Vagina (tissue), 2 donors: ENCODE measurements at places on chromosomes 5 and 9.

GRCh38 chr9:130191749-130192120 is 19.5 kb downstream of the NCS1 start:
- no peak for DNase-seq

DNA sequence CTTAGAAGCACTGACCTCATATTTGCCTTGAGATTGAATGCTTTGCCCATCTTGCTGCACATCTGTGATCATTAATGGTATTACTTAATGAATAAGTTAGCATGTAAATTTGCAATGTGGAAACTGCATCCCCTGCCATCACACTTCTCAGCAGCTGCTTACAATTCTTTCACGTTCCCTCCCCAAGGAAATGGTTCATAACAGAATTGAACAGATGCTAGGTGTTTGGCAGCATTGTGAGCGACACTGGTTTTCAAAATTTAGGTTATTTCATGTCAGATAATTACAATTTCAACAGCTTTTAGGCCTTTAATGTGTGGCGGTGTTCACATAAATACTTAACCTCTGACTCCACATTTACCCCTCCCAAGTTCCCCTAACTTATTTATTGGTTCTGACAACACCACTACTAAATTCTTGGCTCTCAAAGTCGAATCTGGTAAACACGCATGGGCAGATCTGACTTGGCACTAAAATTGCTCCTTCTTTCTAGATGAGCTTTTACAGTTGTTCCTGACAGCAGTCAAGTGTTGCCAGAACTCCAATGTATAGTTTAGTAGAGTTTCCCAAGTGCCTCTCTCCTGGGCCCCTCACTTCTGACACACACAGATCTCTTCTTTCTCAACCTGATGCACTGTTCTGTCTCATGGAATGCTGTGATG is 46.8 kb downstream of the SLC1A3 start:
- no peak for DNase-seq

- DNase-seq, result no peak
Observed at GRCh38 chr5:173706700-173707099, 90.2 kb upstream of the BOD1 start.

- DNase-seq, result no peak
Observed at GRCh38 chr9:117596678-117597077, 107.5 kb upstream of the TLR4 start.

- DNase-seq, result no peak
Observed at GRCh38 chr5:10668697-10669096, 92.3 kb downstream of the DAP start.

GRCh38 chr5:68369457-68370125 is 154.0 kb downstream of the PIK3R1 start:
- DNase-seq, result no peak

DNA sequence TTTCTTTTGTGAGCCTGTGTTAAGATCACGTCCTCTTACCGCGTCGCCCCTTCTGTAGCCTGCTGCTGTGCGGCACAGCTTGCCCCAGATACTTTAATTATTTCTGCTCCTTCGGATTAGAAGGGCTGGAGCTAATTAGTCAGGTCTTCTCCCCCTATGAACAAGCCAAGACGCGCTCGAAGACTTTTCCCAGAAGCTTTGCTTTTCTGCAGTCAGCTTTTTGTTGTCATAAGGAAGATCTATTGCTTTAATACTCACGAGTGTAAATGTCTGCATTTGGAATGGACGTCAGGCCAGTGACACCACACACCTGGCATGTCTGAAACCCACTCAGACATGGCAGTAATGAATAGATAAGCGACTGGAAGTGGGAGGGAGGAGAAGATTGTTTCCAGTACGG is 37.0 kb downstream of the PRUNE2 start:
- no peak for DNase-seq

DNA sequence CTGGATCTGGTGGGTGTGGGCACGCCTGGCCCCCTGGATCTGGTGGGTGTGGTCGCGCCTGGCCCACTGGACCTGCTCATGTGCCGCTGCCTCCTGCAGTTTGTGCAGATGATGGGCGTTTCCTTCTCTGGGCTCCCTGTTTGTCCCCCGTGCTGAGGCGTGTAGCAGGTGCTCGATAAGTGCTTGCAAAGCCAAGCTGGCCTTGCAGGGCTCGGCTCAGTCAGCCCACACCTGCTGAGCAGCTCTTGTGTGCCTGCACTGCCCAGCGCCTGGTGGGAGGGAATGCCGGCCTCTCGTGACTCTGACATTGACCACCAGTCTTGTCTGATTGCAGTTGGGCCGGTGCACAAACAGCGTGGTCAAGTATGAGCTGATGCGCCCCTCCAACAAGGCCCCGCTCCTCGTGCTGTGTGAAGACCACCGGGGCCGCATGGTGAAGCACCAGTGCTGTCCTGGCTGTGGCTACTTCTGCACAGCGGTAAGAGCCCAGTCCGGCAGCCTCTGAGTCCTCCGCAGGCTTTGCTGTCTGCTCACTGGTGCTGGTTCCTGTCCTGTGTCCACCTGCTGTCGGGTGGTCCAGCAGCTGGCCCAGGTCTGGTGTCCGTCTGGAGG is 102.7 kb upstream of the CACNA1B start:
- no peak for DNase-seq

DNA sequence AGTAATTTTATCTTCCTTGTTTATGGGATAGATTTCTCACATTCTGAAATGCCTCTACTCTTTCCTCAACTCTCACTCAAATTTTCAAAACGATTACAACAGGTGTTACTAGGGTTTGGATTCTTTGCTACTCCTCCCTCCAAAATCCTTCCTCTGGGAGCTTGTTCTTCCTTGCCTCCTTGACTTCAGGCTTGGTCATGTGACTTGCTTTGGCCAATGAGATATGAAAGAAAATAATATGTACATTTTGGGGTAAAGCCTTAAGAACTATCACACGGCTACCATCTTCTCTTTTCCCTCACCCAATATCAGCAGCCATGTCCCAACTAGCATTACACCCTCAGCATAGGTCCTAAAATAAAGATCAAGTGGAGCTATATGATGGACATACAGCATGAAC is 28.8 kb upstream of the SLC1A1 start:
- DNase-seq, result no peak

GRCh38 chr9:82781921-82782392 is 281.0 kb downstream of the RASEF start:
- no peak for DNase-seq

DNA sequence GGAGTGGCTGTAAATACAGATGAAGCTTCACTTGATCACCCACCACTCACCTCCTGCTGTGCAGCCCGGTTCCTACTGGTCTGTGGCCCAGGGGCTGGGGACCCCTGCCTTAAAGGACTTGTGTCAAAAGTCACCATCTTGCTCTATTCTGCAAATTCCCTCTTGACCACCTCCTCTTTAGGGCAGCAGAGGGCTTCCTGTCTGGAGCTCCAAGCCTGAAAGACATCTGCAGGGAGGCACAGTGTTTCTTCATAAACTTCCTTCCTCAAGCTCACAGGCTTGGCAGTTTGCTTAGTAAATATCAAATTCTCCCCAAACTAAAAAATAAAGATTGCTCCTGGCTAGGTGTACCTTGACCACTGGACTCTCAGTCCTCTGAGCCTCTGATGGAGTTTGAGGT is 104.4 kb downstream of the FRMD3 start:
- no peak for DNase-seq

GRCh38 chr5:27706832-27707231 is 668.4 kb upstream of the CDH9 start:
- DNase-seq, result no peak

- DNase-seq, result no peak
Observed at GRCh38 chr9:111037356-111037707, 938 bp downstream of the LPAR1 start.

DNA sequence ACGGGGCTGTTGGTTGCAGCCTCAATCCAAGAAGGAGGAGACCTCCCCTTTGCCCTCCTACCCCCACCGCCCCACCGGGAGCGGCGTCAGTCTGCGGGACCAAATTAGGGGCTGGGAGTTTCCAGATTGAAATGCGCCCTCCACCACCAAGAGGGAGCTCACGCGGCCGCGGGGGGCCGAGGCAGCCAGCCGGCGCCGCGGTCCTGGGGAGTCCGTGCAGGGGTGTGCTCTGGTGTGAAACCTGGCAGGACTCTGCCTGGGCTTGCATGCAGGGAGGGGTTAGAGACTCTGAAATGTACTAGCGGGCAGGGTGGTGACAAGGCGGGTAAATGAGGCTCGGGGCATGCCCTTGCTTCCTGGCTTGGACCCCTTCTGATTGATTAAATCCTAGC is 989 bp upstream of the FBN2 start:
- no peak for DNase-seq

DNA sequence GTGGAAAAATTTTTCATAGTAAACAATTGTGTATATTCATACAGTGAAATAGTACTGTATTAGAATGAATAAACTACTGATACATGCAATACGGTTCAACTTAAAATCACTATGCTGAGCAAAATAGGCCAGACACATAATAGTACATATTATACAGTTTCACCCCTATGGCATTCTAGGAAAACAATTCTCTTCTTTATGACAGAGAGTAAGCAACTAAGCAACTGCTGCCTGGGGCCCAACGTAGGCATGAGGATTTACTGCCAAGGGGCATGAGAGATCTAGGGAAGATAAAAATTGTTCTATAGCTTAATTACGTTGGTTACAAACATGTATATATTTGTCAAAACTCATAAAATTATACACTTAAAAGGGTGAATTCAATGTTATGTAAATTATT is 180.2 kb downstream of the DRD1 start:
- DNase-seq, result no peak

DNA sequence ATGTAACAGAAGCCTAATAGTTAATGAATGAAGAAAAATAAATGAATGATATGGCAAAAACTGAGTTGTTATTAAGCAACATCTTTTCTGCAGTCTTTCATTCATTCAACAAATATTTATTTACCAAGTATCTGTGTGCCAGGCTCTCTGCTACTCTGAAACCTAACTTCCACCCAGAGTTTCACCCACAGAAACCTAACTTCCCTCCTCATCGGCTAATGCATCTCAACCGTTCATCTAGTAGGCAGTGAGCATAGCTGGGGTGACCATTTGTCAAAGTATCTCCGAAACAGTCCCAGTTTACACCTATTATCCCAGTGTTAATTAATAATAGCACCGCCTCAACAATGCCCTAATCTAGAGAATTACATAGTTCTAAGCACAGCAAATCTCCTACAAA is 1.5 kb downstream of the TTC39B start:
- no peak for DNase-seq

DNA sequence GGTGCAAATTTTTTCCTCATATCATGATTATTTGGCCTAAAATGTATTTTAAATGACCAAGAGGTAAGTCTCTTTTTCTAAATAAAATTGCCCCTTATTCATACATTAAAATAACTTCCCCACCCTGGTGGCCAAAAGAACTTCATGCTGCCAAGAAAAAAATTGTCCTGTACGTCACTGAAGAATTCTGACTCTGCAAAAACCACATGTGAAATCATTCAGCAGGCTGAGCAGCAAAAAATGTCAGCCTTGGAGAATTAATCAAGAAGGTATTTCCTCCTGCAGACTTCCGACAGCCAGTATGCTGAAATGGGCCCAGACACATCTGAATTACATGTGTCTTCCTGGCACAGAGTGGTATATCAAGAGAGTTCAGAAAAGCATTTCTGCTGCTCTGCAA is 94.6 kb upstream of the HMHB1 start:
- DNase-seq, result no peak

DNA sequence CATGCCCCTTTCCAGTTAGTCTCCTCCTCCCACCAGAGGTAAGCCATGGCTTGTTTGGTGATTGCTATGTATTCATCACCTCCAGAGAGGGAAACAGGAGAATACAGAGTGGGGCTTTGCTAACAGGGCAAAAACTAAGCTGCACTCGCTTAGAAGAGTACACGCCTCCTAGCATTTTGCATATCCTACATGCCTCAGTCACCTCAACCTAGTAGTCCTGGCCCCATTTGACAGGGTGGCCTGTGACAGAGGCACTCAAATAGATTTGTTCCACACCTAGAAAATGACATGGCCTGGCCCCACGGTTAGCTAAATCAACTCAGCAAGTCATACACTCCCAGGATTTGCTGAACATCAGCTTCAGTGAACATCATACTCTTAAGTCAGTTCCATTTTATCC is 90.7 kb downstream of the CYFIP2 start:
- no peak for DNase-seq

- no peak for DNase-seq
Observed at GRCh38 chr5:76495870-76496269, 92.8 kb downstream of the IQGAP2 start.

DNA sequence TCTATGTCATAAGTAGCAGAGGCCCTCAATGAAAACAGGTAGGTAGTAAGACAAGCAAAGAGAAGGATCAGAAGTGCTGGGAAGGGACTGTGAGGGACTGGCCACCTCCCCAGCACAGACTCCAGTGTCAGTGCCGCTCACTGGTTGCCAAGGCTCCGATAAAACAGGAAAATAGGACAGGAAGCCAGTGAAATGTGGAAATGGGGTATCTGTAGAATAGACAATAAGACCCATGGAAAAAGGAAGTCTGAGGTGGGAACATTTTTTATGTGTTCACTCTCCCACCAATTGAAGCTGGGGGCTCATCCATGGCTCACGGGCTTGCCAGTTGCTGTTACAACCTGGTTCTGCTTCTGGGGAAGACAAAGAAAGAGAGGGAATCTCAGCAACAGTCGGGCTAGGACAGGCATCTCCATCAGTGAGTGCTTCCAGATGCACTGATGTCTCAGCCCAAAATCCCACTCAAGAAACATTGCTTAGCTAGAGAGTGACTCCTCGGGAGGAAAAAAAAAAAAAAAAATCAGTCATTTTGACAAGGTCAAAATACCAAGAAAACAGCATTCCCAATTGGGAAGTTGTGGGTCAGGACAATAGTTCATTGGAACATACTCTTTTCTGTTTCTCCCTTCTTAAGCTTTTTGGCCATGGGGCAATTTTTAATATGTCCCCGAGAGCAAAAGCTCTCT is 27.6 kb upstream of the NFIB start:
- DNase-seq, result no peak

DNA sequence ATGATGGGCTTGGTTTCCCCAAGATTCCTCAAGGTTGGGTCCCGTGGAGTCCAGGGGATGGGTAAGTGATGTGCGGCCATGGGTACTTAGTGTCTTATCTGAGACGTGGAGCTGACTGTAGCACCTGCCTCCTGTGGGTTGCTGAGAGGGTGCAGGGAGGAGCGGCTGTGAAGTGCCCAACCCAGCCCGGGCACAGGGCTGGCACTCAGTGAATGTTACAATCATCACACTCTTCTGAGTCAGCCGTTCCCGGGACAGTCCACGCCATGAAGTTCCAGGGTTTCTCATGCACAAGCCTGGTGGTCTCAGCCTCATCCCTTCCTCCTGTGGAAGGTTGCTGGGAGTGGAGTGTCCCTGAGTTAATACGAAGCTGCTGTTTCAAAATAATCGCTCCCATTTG is 29.1 kb downstream of the NTNG2 start:
- no peak for DNase-seq

GRCh38 chr9:134647359-134648080 is 5.9 kb downstream of the COL5A1 start:
- DNase-seq, result no peak
